ENCODE measurements at places on chromosomes 12 and 14. TPM values are rescaled to one million over a fixed set of nuclear protein-coding genes. Genes with fewer than 3 reads are reported as not detected.

STAT6 gene
- total RNA-seq: 189 TPM

CLEC4E gene
- total RNA-seq: not detected

LPAR5 gene
- total RNA-seq: 16.5 TPM

KLRC3 gene
- 1.3 TPM for total RNA-seq

SPPL3 gene
- 23.3 TPM for total RNA-seq

L3HYPDH gene
- total RNA-seq: 17.7 TPM

PSME1 gene
- 516 TPM for total RNA-seq

PLEKHH1 gene
- total RNA-seq: 0.99 TPM

SUSD6 gene
- total RNA-seq: 40.0 TPM

ANKRD33 gene
- not detected for total RNA-seq

TAMALIN gene
- total RNA-seq: 11.0 TPM

ZNF385A gene
- total RNA-seq: 0.74 TPM

VPS33A gene
- 22.4 TPM for total RNA-seq

METTL3 gene
- 70.8 TPM for total RNA-seq

- peak; percentile 78 for DNase-seq
These were observed 238.9 kb downstream of the CHST11 start for GRCh38 chr12:104695453-104696148.

DNA sequence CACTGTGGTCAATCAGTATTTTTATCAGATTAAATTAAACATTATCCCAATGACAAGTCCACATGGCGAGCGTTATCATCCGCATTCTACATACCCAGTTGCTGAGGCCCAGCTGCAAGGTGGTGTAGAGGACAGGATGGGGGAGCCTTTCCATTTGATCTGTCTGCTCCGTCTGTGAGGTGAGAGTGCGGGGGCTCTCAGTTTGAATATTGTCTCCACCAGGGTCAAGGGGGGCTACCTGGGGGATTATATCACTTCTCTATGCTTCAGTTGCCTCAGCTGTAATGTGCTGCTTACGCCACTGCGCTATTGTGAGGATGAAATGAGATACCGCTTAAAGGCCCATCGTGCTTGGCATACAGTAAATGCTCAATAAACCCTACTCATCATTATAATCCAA is 1106.0 kb downstream of the BCL11B start:
- DNase-seq: peak; percentile 19

DNA sequence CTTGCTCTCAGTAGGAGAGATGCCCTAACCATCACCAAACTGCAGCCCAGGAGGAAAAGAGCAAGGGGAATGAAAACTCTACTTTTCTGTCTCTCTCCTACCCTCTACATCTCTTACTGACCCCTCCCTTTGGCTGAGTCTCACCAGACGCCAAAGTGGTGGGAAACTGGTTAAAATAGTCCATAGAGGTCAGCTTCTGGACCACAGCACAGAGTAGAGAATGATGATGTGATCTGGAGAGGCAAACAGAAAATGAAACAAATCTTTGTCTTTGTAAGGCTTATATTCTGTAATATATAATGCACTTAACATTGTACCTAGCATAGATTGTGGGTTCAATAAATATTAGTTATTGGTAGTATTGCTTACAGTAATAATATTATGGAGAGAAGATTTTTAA is 81.0 kb upstream of the GARIN2 start:
- DNase-seq: no peak

DNA sequence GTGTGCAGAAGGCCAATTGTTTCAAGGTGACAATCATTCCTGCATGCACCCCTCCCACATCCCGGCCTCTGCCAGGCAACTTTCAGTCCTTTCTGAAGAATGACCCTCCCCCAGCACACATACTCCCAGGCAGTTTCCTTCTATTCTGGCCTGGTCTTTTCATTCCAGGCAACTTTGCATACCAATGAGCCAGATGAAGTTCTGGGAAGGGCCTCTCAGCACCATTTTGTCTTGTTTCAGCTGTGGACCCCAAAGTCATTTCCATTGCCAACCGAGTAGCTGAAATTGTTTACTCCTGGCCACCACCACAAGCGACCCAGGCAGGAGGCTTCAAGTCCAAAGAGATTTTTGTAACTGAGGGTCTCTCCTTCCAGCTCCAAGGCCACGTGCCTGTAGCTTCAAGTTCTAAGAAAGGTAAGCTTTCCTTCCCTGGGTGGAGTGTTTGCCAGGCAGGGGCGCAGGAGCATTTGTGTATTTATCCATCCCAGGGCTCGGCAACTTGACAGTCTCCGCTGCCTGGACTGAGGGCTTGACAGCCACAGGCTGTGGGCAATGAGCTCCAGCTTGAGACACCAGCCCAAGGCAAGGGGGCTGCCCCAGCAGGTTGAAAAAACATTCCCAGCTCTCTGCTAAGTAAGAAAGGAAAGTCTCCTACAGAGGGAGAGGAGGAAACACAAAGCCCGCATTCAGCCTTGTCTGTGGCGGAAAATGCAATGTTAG is 16.4 kb downstream of the BCL2L14 start:
- no peak for DNase-seq

- DNase-seq: no peak
These were observed 31.8 kb downstream of the PPFIA2 start for GRCh38 chr12:81727391-81727790.

GRCh38 chr12:3362737-3363136 is 128.3 kb upstream of the PRMT8 start:
- DNase-seq: no peak

- no peak for DNase-seq
These were observed 86.6 kb downstream of the PAPLN start for GRCh38 chr14:73323896-73324399.

GRCh38 chr14:103139132-103140025 is 16.1 kb downstream of the TNFAIP2 start:
- DNase-seq: no peak

DNA sequence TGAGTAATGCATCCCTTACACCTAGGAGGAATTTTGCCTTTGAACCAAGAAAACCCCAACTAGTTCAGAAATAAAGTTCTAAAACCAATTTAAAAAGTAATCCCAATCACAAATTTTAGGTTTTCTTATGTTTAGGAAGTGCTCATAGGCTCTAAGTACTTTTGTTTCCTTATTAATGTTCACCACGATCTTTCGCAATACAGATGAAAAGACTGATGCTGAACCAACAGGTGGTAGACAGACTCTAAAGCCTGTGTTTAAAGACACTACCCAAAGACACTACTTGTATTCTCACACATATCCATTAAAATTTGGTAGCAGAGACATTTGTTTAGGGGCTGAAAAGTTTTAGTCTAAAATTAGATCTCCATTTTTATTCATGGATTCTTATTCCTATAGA is 10.6 kb upstream of the PHLDA1 start:
- no peak for DNase-seq

DNA sequence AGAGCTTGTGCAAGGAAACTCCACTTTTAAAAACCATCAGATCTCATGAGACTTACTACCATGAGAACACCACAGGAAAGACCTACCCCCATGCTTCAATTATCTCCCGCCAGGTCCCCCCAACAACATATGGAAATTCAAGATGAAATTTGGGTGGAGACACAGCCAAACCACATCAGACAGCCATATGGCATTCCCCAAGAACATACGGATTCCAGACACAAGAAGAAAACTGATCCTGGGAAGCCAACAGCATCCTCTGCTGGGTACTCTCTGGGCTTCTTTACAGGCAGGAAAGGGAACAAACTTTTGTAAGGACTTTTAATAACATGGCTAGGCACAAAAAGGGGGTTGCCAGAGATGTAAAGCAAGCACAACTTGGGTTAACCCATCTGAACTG is 127.2 kb downstream of the TMEM132C start:
- DNase-seq: no peak

DNA sequence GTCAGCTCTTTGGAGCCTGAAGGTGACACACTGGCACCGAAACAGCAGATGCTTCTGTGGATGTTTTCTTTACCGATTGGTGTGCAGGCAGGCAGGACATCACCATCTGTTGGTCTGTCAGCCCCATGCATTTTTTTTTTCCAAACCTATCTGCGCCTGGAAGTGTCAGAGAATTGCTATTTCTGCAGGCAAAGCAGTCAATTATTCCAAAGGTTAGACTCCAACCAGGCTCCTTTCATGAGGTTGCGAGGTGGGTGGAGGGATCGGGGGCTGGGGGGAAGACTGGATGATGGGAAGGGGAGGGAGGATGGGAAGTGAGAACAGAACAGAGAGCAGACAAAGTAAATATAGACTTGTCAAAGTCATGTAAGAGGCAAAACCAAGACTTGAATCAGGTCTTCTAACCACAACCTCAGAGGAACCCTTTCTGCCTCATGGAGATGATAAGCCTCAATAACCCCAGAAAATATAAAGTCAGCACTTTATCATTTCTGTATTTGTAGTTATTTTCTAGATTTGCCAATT is 117.7 kb downstream of the OTOGL start:
- DNase-seq: no peak

DNA sequence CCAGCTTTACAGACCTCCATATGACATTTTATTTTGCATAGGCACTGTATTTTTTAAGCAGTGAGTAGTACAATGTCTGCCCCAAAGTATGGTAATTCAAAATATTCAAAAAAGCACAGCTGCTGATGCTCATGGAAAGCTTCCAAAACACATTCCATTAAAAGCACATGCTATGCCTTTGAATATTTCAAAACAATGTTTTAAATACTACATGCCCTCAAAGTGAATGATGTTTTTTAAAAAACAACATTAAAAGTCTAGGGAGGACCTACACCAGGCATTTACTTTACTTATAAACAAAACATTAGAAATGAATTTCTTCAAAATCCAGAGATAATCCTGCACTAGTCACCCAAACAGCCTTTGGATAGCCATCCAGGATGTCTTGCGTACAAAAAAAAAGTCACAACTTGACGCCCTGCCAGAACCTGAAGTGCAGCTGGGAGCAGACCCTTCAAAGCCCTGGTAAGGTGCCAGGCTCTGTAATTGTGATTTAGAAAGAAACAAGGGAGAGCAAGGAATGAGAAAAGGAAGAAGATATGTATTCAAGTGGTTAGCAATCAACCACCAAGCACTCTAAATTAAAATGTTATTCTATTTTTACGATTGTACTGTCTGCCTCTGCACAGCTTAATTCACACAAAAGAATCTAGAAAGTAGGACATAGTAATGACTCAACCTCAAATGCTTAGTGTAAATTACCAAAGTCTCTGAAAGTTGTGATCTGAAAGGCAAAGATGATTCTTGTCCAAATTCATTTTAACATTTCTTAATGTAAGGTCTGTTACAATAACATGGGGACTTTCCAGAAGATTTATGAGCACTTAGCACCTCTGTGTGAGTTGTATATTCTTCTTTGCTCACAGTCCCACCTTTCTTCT is 31.9 kb downstream of the CEP83 start:
- no peak for DNase-seq

DNA sequence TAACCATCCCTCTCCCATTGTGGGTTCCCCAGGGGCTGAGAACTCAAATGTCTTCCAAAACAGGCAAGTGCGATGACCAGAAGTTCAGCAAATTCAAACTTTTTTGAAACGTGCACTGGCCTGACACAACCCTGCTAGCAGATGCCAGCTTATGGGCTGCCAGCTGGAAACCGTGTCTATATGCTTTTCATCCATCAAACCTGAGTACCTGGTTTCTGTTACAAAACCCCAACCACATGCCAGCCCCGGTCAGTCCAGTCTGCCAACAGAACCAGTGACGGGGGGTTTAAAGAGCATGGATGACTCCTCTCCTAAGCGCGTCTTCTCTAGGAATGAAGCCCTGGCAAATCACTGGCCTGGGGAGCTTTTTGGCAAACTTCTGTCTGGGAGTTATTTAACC is 189.7 kb downstream of the TTC7B start:
- no peak for DNase-seq

DNA sequence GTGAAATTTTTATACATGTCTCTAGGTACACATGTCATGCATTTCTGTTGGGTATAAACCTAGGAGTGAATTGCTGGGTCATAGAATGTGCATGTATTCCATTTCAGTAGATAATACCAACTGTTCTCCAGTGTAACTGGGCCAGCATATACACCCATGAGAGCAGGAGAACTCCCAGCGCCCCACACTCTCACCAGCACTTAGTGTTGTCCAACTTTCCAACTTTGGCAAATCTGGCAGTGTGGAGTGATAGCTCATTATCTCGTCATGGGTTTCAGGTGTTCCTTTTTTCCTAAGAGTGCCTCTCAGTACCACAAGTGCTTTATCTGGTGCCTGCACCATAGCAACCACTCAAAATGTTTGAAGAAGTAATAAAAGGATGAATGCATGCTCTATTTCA is 40.1 kb downstream of the NGB start:
- DNase-seq: no peak

GRCh38 chr14:68592948-68593556 is 199.8 kb downstream of the ZFP36L1 start:
- DNase-seq: no peak

DNA sequence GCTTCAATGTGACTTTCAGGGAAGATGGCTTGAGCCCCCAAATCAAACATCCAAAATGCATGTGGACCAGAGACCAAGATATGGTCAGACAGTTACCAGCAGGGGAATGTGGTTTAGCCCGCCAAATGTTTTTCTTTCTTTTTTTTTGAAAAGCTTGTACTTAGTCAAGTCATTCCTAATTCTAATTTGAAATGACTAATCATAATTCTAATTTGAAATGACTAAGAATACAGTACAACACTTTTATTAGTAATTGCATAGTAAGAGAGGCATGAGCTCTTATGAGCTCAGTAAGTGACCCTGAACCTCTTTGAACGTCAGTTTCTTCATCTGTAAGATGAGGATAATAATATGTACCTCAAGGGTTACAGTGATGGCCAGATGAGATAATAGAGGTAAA is 72.4 kb downstream of the HECTD4 start:
- DNase-seq: no peak

GRCh38 chr14:100673085-100673806 is 53.4 kb upstream of the DLK1 start:
- DNase-seq: no peak

GRCh38 chr14:52269100-52269499 is 1.6 kb downstream of the PTGDR start:
- no peak for DNase-seq

- DNase-seq: no peak
These were observed 19.1 kb upstream of the BTG1 start for GRCh38 chr12:92164712-92165111.

DNA sequence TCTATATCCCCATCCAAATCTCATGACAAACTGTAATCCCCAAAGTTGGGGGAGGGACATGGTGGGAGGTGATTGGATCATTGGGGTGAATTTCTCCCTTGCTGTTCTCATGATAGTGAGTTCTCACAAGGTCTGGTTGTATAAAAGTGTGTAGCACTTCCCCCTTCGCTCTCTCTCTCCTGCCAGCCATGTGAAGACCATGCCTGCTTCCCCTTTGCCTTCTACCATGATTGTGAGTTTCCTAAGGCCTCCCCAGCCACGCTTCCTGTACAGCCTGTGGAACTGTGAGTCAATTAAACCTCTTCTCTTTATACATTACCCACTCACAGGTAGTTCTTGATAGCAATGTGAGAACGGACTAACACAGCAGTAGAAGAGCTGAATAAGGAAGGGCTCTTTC is 62.6 kb upstream of the VASH1 start:
- peak; percentile 2 for DNase-seq

All from activated CD8-positive, alpha-beta T cell treated with anti-CD3 and anti-CD28 coated beads, Interleukin-2, amount 10 ng/mL, durations not matched to agents 7 days and 5 days (primary cell).